Ovary (tissue), 10 donors: ENCODE measurements at places on chromosomes 4 and X.

GRCh38 chr4:157221895-157222770 lies 1.6 kb downstream of the GRIA2 start:
- no peak for DNase-seq

- no peak for DNase-seq
Measured at GRCh38 chr4:153638011-153638410, 46.1 kb upstream of the TLR2 start.

DNA sequence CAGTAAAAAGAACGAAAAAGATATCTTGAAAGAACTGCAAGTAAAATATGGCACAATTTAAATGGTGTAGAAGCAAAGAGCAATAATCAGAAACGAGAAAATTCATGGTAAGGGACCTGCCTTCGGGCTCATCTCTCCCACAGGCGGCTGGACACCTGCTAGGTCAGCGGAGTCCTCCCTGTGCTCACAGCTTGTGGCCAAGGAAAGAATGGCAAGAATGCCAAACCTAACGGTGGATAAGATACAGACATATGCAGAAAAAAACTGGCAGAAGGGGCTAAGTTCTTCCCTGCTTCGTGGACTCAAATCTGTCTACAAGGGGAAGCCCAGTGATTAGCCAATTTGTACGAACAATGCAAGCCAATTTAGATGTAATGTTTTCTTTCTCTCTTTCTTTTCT lies 152.1 kb upstream of the VCX start:
- DNase-seq, result no peak

DNA sequence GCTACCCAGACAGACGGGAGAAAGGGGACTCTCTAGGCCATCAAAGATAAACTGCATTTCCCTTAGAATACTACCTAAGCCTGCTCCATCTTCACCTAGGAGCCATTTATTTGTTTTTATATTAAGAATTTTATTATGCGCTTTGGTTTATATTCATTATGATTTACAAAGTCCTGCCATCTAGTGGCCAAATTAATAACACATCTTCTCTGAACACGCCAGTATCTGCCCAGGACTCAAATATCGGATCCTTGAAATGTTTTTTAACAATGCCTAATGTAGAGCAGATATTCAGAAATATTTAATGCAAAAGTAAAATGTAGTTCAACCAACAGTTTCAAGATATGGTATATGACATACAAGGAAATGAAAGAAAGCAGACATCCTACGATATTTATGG lies 20.8 kb upstream of the PRPS2 start:
- DNase-seq, result no peak

DNA sequence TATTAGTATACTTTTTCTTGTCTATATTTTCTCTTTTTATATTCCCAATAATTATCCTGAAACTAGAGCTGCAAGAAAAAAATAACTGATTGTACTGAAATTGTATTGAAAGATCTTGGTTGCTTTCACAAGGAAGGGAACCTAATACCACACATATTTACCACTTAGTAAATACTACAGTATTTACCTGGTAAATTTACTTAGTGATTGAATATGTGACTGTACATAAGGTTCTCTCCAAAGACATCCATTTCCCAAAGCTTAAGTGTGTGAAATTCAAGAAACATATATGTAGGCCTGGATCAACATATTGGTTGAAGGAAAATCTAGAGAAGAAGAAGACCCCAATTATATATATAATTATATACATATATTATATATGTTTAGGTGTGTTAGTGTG lies 1272.7 kb downstream of the C4orf33 start:
- no peak for DNase-seq
